Right ventricle myocardium superior (tissue), 1 donor: ENCODE measurements at places on chromosomes 5 and 9.

DNA sequence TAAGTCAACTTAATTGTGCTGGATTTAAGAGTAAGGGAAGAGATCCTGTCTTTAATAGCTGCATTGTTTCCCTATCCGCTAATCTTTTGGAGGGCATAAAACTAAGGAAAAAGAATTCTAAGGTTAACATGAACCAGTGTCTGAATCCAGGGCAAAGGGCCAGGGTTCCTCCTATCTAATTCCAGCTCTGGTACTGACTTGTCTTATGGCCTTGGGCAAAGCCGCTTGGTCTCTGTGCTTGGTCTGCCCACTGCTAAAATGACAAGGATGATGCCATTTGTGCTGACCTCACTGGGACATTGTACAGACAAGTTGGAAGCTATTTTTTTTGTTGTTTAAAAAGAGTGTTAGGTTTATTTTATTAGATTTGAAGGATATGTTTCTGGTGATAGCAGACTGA, 334.7 kb upstream of the PIK3R1 start:
- DNase-seq = no peak

DNA sequence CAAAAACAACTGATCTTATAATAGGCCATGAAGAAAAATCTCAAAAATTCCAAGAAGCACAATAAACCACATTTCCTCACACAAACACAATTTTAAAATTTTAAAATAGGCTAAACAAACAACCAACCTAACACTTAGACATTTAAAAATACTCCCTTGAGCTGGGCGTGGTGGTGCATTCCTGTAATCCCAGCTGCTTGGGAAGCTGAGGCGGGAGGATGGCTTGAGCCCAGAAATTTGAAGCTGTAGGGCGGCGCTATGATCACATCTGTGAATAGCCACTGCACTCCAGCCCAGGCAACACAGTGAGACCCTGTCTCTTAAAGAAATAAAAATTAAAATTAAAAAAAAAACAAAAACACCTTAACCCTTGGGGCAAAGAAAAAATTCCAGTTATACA, 36.9 kb upstream of the TESK1 start:
- no peak for DNase-seq

DNA sequence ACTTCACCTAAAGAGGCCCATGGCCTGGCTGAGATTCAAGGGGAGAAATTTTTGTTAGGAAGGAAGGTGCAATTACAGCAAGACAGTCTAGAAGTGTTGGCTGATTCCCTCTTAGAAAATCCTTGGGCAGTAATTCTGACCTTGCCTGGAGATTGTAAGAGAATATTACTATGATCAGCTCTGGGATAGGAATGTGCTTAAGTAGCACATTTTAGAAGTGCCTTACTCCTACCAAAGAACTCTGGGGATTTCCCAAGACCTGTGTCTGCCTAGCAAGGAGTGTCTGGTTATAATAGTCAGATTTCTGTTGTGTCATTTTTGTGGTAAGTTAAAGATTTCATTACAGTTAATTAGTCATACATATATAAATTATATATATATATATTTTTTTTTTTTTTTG, 52.3 kb downstream of the NLN start:
- DNase-seq = no peak

DNA sequence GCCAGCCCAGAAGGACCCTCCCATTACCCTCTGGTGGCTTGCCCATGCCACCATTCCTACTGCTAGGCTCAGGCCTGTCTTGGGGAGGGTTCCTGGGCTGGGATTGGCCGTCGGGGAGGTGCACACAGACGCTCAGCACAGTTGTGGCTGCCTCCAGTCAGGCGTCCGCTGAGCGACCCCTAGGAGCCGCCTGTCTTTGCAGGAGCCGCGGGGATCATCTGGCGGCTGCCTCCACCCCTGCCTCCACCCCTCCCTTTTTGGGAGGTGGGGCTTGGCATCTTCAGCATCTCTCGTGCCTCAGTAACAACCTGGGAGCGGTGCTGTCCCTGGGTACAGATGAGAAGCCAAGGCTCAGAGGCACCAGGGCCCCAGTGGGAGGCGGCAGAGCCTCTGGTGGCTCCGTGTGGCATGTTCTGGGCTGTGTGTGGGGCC, 39.6 kb downstream of the RXRA start:
- DNase-seq = peak; percentile 82

- DNase-seq = no peak
These were observed 5.4 kb downstream of the RAD17 start for GRCh38 chr5:69374911-69375446.

DNA sequence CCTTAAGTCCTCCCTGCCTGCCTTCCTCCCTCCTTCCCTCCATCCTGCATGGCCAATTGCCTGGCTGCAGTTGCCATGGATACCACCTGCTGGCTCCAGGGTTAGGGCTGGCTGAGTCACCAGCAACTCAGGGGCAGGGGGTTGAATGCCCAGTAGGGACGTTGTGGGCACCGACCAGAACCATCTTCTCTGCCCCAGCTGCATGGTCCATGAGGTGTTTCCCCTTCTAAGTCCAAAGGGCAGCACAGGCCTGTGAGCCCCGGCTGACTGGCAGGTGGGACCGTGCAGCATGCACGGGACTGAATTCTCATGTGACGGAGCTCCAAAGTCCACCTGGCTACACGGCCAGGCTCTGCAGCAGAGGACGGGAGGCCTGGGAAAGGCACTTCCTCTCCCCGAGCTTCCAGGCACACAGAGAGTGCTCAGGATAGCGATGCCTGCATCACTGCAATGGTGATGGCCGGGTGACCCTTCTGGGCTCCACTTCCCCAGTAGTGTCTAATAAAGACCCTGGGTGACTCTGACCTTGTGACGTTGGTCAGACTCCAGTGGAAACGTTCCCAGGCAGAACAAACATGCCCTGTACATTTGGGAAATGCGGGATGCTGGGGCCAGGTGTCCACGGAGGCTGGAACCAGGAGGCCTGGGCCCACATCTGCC, 5.7 kb downstream of the ASS1 start:
- no peak for DNase-seq

DNA sequence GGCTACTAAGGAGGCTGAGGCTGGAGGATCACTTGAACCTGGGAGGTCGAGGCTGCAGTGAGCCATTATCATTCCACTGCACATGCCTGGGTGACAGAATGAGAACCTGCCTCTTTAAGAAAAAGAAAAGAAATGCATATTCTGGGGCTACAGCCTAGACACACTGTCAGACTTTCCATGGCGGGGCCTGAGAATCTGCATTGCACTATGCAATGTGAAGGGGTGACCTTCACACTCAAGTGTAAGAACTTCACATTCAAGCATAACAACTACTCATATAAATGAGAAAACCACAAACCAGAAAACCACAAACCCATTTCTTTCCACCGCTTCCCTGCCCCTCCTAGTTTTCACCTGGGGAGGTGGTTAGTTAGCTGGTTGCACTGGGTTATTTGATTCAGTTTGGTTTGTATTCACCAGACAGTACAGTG, 18.0 kb upstream of the FBP2 start:
- no peak for DNase-seq

DNA sequence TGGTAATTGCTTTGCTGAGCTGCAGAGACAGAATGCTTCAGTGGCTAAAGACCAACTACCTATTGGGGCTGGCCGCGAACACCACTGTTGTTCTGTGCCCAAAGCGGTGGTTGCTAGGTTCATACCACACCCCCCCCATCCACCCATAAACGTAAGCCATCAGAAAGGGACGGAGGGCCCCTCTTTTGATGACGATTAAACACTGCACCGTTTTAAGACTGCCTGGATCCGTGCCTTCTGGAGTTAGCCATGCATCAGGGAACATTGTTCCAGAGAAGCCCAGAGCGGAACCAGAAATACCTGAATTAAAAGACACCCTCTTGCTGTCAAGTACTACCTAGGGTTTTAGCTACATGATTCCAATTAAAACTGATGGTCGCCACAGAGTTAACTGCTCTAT, 369.1 kb upstream of the DAP start:
- DNase-seq = no peak

- no peak for DNase-seq
These were observed 10.0 kb upstream of the RETREG1 start for GRCh38 chr5:16626696-16627264.

DNA sequence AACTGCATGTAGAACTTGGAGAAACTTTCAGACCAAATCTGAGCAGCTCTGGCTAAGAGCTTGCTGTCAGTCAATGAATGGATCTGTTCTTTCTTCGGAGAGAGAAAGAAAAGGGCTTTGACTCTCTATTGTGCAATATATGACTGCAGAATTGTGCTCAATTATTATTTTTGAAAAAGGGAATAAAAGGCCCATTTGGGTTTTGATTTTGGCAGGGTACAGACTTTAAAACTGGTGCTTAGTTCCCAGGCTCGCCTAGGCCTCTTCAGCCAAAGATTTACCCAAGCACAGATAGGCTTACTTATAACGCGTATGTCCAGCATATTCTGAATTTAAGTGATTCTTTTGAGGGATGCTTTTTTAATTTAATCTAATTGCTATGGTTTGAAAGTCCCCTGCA, 59.3 kb downstream of the RETREG1 start:
- no peak for DNase-seq

GRCh38 chr5:54274944-54275343, 35.4 kb downstream of the ARL15 start:
- DNase-seq = no peak

DNA sequence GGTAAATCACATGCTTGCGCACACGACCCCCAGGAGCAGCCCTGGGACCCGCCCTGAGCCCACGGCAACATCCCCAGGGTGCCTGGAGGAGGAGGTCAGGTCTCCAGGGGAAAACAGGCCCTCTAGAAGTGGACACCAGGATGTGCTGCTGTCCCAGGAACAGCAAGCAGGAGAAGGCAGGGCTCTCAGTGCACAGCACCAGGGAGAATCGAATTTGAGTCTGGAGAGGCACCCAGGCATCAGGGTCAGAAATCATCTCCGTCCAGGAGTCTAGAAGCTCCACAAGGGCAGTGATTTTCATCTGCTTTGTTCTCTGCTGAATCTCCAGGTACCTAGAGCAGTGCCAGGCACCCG, 93.6 kb downstream of the PAX5 start:
- no peak for DNase-seq

GRCh38 chr5:56311306-56311905, 78.3 kb upstream of the ANKRD55 start:
- DNase-seq = no peak

GRCh38 chr9:81072758-81073157, 616.6 kb downstream of the TLE1 start:
- no peak for DNase-seq

GRCh38 chr5:158897444-158898160, 202.1 kb downstream of the EBF1 start:
- DNase-seq = no peak

GRCh38 chr9:73680831-73681230, 529.2 kb downstream of the ANXA1 start:
- DNase-seq = no peak

DNA sequence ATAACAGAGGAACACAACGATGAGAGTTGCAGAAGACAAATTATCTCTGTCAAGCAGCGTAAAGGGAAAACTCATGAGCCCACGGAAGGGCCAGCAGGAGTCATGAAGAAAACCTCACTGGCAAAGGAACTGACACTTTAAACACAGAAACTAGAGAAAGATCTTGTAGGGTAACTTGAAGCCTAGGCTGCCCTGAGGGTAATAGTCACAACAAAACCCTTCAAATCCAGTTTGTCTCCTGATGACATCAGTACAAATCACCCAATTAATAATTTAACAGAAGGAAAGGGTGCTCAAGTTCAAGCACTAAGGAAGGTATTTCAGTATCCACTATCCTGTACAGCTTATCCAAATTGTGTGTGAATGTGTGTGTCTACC, 549.1 kb downstream of the MTRR start:
- no peak for DNase-seq

DNA sequence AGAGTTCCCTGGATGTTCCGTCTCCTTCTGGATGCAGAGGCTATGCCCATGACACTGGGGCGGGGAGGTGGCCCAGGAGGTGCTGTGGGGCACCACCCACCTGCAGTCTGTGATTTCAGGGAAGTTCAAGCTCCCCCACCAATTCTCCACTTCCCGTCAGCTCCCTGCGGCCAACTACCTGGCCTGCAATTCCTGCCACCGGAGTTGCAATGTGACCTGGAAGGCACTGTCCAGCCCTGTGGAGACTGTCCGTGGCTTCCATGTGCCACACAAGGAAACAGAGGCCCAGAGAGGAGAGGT, 16.6 kb downstream of the GFI1B start:
- DNase-seq = no peak

DNA sequence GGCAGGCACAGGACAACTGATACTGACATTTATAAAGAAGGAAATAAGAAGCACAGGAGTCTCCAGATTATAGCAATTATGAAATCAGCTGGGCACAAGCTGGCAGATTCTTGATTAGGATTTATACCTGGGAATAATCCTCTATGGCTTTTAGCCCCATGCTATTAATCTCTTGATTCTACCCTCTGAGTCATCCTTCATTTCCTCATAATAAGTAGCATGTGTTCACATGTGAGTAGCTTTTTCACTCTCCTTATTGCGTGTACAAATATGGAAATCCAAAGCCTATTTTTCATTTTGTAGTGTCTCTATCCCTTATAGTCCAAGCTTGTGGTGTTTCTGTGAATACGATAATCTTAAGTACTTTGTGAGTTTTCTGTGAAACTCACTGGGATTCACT, 185.0 kb upstream of the PRLR start:
- no peak for DNase-seq

- no peak for DNase-seq
These were observed 156.4 kb downstream of the ST8SIA4 start for GRCh38 chr5:100746730-100747129.

- DNase-seq = no peak
These were observed 1.6 kb downstream of the RFESD start for GRCh38 chr5:95647886-95648860.

GRCh38 chr5:35195472-35195852, 34.8 kb downstream of the PRLR start:
- no peak for DNase-seq

- DNase-seq = peak; percentile 51
These were observed 759.5 kb downstream of the TAF11L14 start for GRCh38 chr5:18393565-18394442.

DNA sequence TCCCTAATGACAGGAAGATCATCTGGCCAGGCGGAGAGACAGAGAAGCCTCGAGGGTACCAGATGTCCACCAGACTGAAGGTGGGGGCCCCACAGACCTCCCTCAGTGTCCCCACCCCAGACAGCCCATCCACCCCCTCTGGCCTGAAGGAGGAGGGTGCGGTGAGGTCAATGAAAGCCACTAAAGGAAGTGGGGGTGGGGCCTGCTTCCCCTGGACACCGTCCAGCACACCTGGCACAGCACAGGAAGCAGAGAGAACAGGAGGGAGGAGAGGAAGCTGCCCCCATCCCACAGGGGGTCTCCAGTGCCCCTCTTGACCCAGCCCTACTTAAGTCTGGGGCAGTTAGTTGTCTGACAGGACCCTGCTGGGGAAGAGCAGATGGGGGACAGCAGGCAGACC, 11.2 kb downstream of the LRRC26 start:
- DNase-seq = no peak
